Activated naive CD4-positive, alpha-beta T cell treated with anti-CD3 and anti-CD28 coated beads, Interleukin-2, amount 50 U/mL, for 72 hours (primary cell): ENCODE measurements at places on chromosomes 7 and 10. TPM values are rescaled to one million over a fixed set of nuclear protein-coding genes. Genes with fewer than 3 reads are reported as not detected.

The CYP2E1 gene
- total RNA-seq: 0.99 TPM

The ZNF12 gene
- 11.4 TPM for total RNA-seq

The EN2 gene
- not detected for total RNA-seq

GRCh38 chr7:98553666-98554065, 63.4 kb upstream of the NPTX2 start:
- no peak for DNase-seq

DNA sequence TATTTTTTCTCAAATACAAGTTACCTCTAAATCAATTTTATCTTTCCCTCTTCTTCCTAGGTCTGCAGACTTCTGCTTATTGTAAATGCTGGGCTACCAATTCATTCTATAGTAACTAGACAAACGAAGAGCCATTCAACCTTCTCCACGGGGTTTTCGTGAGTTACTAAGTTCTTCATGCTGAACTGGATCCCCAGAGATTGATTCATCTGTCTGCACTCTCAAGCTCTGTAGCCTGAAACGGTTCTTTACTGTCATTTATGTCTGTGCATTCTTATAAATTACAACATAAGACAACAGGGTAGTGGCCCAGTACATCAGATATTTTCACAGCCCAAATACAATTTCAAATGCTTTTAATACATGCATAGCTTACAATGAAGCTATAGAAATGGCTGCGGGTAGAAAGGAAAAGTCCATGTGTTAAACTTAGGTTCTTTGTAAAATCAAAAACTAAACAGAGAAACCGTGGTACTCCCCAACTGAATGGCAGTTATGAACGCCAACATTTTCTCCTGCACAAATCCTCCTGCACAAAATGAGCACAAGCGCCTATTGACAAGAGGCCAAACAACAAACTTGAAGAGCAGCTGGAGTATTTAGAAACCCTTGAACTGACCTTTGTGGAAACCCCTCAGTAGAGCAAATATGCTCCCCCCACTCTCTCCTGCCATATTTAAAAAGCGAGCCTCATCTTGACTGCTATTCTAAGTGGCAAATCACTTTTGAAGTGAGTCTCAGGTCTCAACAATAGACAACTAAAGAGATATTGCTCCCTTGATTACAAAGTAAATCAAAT, 20.7 kb downstream of the LAMB1 start:
- DNase-seq: no peak

- DNase-seq: no peak
Observed at GRCh38 chr7:124323597-124323996, 290.7 kb upstream of the TMEM229A start.

DNA sequence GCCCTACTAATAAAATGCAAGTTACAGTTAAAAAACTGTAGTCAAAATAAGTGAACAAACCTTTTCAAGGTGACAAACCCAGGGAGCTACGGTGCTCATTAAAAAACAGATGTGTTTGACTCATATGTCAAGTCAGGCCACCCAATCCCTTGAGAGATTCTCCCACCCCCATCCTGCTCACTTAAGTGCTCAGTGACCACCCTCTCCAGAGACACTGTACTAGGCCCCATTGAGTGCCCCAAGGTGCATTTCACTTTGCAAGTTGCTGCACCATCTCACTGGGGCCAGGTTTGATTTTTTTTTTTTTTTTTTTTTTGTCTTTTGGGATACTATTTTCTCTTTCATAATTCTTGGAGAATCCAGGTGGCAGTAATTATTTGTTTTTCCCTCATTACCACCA, 1.9 kb downstream of the ERV3-1 start:
- no peak for DNase-seq

GRCh38 chr10:98582363-98582762, 135.6 kb upstream of the HPS1 start:
- DNase-seq: no peak

DNA sequence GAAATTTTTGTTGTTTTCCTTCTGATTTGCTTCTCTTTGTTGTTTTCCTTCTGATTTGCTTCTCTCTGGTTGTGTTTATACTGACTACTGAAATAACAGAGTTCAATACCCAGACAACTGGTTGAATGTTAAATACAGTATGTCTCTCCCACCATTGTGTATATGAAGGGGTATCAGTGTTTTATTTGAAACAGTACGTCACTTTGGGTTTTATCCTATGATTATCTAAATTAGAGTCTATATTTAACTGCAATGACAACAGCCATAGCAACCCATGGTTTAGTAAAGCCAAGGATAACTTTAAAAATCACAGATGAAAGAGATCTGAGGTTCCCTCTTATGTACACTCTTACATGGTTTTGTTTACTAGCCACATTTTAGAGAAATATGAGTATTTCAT, 141.3 kb downstream of the GNAT3 start:
- DNase-seq: no peak

DNA sequence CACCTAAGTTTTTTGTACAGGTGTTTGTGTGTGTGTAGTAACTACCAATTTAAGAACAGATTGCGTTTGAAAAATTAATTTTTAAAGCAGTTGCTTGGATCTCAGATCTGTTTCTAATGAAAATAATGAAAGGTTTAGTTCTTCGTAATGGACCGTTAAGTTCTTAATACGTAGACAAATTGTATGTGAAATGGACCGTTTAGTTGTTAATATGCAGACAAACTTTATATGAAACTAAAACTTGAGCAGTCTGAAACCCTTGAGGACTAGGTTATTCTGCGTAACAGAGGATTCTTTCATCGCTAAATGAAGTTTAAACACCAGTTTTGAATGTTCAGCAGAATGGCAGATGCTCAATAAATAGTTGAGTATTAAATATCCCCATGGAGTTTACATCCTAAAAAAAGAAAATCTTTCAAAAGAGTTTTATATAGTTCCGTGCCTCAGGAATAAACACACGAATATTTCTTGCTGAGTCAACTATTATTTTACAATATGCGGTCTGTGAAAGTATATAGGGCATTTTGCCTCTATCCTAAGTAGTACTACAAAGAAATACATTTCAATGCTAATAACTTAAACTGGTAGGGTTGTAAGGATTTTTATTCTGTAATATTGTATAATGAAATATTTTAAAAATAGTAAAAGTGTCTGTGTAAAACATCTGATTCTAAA, 1.2 kb downstream of the DBF4 start:
- no peak for DNase-seq

- DNase-seq: no peak
Observed at GRCh38 chr10:93071674-93072224, 1.9 kb upstream of the CYP26A1 start.

GRCh38 chr7:3537210-3537875, 236.3 kb downstream of the SDK1 start:
- DNase-seq: no peak

DNA sequence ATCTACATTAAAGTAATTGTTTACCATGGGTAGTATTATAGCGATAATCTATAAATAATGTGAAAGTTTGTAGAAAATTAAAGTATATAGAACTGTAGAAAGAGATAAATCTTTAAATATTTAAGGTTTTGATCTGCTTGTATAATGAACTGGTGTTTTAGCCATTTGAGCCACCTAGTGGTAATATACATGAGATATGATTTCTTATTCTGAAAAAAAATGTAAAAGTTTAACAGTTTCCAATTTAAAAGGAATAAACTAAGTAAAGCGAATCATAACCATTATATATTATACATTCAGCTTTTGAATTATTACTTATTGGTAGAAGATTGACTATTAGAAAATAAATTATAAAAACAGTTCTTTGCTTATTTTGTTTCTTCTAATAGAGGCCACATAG, 91.2 kb downstream of the OTUD1 start:
- no peak for DNase-seq

DNA sequence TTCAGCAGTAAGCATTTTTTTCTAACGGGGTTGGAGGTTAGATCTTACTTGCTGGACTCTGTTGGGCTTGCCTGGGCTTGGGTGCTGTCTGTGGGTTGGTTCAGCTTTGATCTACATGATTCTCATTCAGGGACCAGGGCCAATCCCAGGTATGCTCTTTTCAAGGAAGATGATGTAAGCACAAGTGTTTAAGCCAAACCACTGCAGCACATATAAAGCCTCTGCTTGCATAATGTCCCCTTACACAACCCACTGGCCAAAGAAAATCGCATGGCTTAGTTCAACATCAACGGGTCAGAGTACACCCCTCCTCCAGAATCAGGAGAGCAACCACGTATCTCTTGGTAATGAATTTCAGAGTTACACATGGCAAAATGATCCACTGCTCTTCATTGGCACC, 83.9 kb downstream of the DNAJB9 start:
- no peak for DNase-seq
